ENCODE measurements at places on chromosomes 6 and 20.
A peak's percentile ranks its signal among the peaks of the same experiment; 100 is the strongest.

DNA sequence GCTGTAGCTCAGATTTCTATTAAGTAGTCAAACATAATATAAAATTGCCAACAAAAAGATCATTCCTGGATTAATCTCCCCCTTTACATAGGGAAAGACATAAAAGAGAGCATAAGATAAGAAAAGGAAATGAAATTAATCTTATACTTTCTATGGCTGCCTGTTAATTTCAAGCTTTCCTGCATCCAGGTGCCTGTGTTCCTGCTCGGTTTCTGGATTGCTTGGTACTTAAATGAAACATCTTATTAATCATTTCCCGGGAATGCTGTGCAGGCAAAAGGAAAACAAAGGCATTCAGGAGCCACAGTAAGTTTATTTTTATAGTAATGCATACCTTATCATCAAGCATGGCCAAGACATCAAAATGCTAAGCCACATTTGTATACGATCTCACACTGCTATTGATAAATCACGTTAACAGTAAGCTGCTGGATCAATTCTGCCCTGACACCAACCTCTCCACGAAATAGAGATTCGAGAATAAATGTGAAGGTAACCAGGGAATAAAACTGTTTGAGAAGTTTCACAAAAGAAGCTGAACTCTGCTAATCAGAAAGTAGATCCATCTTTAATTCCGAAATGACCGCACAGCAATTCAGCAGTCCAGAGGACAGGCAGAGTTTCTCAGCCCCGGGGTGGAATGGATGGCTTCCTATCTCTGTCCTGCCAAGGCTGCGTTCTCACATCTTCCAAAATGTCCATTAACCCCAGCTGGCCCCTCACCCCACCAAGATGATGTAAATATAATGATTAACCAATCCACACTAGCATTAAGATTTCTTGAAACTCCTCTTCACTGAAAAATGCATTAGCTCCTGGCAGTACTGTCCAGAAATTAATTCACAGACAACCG lies 32.6 kb upstream of the APCDD1L start:
- no peak for DNase-seq
- no peaks in the 10 kb centered on the region for H3K27me3 ChIP-seq
- H3K36me3 ChIP-seq, result no peaks in the 10 kb centered on the region
- no peaks in the 10 kb centered on the region for H3K4me1 ChIP-seq
- no peak overlapping the region for H3K4me3 ChIP-seq
- no peak overlapping the region for H3K27ac ChIP-seq

- DNase-seq, result no peak
- peak overlapping the region; percentile 16 for H3K27ac ChIP-seq
- no peak overlapping the region for H3K4me3 ChIP-seq
- H3K4me1 ChIP-seq, result peaks cover 71% of the 10 kb centered on the region
- H3K27me3 ChIP-seq, result no peaks in the 10 kb centered on the region
- H3K36me3 ChIP-seq, result no peaks in the 10 kb centered on the region
These were observed 79.7 kb downstream of the EDN1 start for GRCh38 chr6:12369781-12370262.

DNA sequence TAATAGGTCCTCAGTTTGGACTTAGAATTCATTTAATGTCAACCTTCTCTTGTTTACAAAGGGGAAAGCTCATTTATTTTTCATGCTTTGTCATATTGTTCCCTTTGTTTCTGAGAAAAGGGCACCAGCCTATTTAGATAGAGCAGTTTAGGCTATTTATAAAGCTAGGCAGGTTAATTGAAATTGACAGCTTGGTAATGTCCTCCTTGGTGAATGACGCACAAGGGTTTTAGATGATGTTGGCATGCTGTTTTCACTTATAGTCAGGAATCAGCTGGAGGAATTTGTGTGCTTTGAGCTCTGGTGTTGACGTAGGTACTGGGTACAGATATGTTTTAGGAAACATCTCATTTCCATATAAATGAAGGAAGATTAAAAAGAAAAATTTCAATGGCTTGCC lies 45.2 kb downstream of the BCKDHB start:
- no peak overlapping the region for H3K27ac ChIP-seq
- no peaks in the 10 kb centered on the region for H3K27me3 ChIP-seq
- no peak for DNase-seq
- no peak overlapping the region for H3K4me3 ChIP-seq

DNA sequence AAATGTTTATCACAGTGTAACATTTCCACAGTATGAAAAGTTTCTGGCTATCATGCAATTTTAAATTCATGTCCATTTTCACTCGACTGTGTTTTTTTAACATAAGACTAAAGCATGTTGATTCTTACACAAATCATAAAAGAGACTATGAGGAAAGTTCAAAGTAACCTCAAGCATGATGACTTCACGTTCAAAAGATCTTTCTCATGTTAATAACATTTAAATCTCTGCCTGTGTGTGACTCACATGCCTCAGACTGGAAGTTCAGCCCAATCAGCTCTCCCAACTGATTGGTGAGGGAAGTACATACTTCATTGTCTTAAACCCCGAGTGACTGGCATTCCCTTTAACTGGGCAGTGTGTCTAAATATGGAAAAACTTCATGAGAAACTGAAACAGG lies 37.4 kb downstream of the ATXN1 start:
- H3K27ac ChIP-seq, result no peak overlapping the region
- DNase-seq, result no peak
- no peaks in the 10 kb centered on the region for H3K27me3 ChIP-seq
- H3K4me1 ChIP-seq, result peaks cover 18% of the 10 kb centered on the region
- H3K4me3 ChIP-seq, result no peak overlapping the region
- no peaks in the 10 kb centered on the region for H3K36me3 ChIP-seq

- no peak overlapping the region for H3K27ac ChIP-seq
- no peaks in the 10 kb centered on the region for H3K27me3 ChIP-seq
- no peaks in the 10 kb centered on the region for H3K36me3 ChIP-seq
- peak; percentile 64 for DNase-seq
- H3K4me3 ChIP-seq, result no peak overlapping the region
- no peaks in the 10 kb centered on the region for H3K4me1 ChIP-seq
These were observed 224.5 kb upstream of the AGPAT4 start for GRCh38 chr6:161498359-161498758.

DNA sequence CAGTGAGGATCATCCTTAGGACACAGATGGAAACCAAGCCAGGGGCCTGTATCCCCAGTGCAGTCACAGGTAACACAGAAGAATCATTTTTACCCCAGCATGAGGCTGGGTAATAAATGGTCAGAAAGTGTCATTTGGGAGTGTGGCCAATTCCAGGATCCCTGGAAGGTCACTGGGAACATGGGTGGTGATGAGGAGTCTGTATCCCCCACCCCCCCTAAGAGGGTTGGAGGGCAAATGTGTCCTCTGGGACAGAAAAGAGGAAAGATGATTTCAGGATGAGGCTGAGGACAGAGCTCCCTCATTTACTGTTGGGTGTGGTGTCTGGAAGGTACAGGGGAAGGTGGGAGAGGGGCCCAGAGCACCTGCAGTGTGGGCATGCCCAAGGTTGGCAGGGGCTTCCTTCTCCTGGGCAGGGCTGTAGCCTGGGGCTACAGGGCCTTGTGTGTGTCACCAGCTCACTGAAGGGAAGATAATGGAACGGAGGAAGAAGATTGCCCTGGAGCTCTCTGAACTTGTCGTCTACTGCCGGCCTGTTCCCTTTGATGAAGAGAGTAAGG lies 34.5 kb downstream of the PLCG1 start:
- H3K36me3 ChIP-seq, result peaks cover 35% of the 10 kb centered on the region
- no peaks in the 10 kb centered on the region for H3K27me3 ChIP-seq
- no peak for DNase-seq
- H3K4me3 ChIP-seq, result no peak overlapping the region
- H3K4me1 ChIP-seq, result no peaks in the 10 kb centered on the region

DNA sequence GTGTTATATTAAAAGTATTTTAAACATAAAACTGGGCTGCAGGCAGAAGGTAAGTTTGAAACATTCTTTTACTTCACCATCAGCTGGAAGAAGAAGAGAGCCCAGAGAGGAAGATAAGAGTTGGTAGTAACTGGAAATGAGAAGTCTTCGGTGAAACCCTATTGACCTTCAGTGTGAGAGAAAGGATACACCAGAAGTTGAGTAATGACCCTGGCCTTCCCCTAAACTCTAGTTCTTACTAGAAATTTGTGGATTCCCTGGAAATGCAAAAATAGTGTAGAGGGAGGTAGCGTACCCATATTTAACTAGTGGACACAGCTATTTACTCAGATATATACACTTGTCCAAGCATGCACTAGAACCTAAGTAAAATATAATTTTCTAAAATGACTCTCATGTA lies 8.0 kb upstream of the EPM2A start:
- H3K36me3 ChIP-seq, result no peaks in the 10 kb centered on the region
- no peak overlapping the region for H3K4me3 ChIP-seq
- no peak for DNase-seq

DNA sequence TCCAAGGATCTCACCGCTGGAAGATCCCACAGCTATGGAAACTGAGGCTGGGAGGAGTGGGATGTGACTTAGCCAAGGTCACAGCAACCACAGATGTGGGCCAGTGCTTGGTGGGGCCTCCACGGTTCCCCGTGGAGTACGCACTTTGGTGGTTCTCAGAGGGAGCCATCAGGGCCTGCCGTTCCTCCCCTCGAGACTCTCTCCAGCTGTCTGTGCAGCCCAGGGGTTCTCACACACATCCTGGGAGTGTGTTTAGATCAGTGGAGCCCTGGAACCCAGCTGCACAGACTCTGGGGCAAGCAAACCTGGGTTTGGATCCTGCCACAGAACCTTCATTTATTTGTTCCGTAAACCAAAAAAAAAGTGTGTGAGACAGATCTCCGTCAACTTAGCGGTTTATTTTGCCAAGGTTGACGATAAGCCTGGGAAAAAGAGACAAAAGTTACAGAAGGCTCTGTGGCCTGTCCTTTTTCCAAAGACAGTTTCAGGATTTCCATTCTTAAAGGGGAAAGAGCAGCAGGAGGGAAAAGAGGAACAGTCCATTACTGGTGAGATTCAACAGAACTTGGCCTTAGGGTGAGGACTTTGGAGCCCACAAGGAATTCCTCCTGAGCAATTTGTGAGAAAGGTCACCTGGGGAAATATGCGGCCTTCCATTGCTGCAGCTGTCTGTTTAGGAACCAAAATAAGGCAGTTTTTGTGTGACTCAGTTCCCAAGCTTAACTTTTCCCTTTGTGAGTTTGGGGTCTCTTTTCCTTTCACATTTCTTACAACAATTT lies 13.6 kb upstream of the MYMX start:
- peak; percentile 68 for DNase-seq
- no peaks in the 10 kb centered on the region for H3K27me3 ChIP-seq
- H3K36me3 ChIP-seq, result no peaks in the 10 kb centered on the region
- H3K4me3 ChIP-seq, result no peak overlapping the region
- peaks cover 36% of the 10 kb centered on the region for H3K4me1 ChIP-seq

GRCh38 chr6:127290391-127291265 lies 24.0 kb downstream of the RNF146 start:
- no peak for DNase-seq
- H3K4me1 ChIP-seq, result no peaks in the 10 kb centered on the region
- no peak overlapping the region for H3K4me3 ChIP-seq
- H3K36me3 ChIP-seq, result peaks cover 1% of the 10 kb centered on the region

DNA sequence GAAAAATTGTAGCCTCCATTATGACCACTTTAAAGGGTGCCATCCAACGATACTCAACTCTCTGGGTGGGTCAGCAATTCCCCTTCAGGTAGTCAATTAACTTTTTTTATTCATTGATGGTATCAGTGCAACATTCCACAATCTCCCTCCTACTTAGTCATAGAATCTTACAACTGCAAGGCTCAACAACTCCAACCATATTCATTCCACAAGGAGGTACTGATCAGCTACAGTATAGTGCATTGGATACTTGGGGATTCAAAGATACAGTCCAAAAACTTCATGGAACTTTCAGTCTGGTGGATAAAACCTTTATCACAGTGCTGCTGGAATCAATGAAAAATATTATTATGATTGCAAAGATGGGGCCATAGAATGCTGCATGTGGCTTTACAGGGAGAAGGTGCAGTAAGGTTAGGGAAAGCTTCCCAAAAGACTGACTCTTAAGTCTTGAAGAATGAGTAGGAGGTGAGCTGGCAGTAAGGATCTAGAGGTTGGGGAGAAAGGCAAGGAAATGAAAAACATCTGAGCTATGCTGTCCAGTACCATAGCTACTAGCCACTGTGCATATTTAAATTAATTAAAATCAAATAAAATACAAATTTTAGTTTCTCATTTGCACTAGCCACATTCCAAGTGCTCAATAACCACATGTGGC lies 314.7 kb upstream of the PRDM1 start:
- H3K4me1 ChIP-seq, result no peaks in the 10 kb centered on the region

DNA sequence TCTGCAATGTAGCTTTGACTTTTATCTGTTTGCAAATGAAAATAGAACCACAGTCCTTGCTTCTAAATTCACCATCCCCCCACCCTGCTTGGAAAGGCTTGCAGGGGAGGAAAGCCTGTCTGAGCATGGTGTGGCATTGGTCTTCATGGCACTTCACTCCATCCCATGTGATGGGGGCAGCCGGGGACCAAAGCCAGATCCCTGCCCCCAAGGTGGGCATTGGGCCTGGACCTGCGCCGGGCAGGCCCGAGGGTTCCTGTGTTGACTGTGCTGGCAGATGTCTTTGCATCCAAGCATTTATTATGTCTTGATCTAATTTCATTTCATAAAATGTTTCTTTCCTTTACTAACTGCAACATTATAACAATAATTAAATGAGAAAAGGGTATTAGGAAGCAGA lies 120.0 kb downstream of the SYNDIG1 start:
- H3K27ac ChIP-seq, result no peak overlapping the region
- no peaks in the 10 kb centered on the region for H3K4me1 ChIP-seq
- H3K4me3 ChIP-seq, result no peak overlapping the region
- H3K36me3 ChIP-seq, result no peaks in the 10 kb centered on the region
- no peak for DNase-seq

- no peaks in the 10 kb centered on the region for H3K27me3 ChIP-seq
- H3K4me1 ChIP-seq, result no peaks in the 10 kb centered on the region
- no peaks in the 10 kb centered on the region for H3K36me3 ChIP-seq
- no peak for DNase-seq
- H3K4me3 ChIP-seq, result no peak overlapping the region
These were observed 294.1 kb downstream of the BTBD9 start for GRCh38 chr6:38345586-38345985.

GRCh38 chr6:3019065-3019464 lies 19.4 kb downstream of the NQO2 start:
- H3K36me3 ChIP-seq, result no peaks in the 10 kb centered on the region
- no peak overlapping the region for H3K4me3 ChIP-seq
- no peak overlapping the region for H3K27ac ChIP-seq
- no peak for DNase-seq
- H3K27me3 ChIP-seq, result no peaks in the 10 kb centered on the region

DNA sequence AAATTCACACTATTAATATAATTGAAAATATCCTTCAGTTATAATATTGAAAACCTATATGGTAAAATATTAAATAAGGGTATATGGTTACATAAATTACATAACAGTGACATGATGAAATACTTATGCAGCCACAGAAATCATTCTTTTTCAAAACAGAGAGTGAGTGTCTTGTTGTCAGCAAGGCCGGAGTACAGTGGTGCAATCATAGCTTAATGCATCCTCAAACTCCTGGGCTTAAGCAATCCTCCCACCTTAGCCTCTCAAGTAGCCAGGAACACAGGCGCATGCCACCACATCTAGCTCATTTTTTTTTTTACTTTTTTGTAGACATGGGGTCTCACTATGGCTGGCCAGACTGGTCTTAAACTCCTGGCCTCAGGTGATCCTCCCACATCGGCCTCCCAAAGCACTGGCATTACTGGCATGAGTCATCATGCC lies 40.4 kb downstream of the FAM8A1 start:
- no peak overlapping the region for H3K4me3 ChIP-seq
- no peaks in the 10 kb centered on the region for H3K4me1 ChIP-seq
- peak; percentile 9 for DNase-seq
- H3K27ac ChIP-seq, result peak overlapping the region; percentile 67
- H3K36me3 ChIP-seq, result peaks cover 1% of the 10 kb centered on the region
- H3K27me3 ChIP-seq, result no peaks in the 10 kb centered on the region

- H3K27me3 ChIP-seq, result no peaks in the 10 kb centered on the region
- H3K27ac ChIP-seq, result no peak overlapping the region
- H3K4me3 ChIP-seq, result no peak overlapping the region
- peaks cover 1% of the 10 kb centered on the region for H3K36me3 ChIP-seq
These were observed 21.0 kb downstream of the APMAP start for GRCh38 chr20:24971376-24972101.

All from Caco-2 (cell line).